GM12878 (cell line): ENCODE measurements at places on chromosomes 3 and 15. TPM values are rescaled to one million over a fixed set of nuclear protein-coding genes. Genes with fewer than 3 reads are reported as not detected.

The SGO1 gene
- polyA plus RNA-seq: 45.9 and 46.2 TPM in 2 replicates

The PARP14 gene
- polyA plus RNA-seq: 36.2 and 39.8 TPM in 2 replicates

The HDAC11 gene
- polyA plus RNA-seq: 0.09 and 0.13 TPM in 2 replicates

The ANKRD34C gene
- polyA plus RNA-seq: not detected in 2 replicates

The PIERCE2 gene
- 0.80 and 1.3 TPM in 2 replicates for polyA plus RNA-seq

The ATXN7 gene
- polyA plus RNA-seq: 0.36 and 1.2 TPM in 2 replicates

The KLF15 gene
- polyA plus RNA-seq: not detected in 2 replicates

The AADAC gene
- not detected in 2 replicates for polyA plus RNA-seq

The LDHAL6B gene
- polyA plus RNA-seq: 0.20 and 0.66 TPM in 2 replicates

The AGTR1 gene
- 0.15 TPM in 1 of 2 replicates, not detected in the other for polyA plus RNA-seq

The TPM1 gene
- 3.4 and 4.1 TPM in 2 replicates for polyA plus RNA-seq

The APH1B gene
- polyA plus RNA-seq: 17.0 and 20.8 TPM in 2 replicates

The CHDH gene
- 2.0 and 3.4 TPM in 2 replicates for polyA plus RNA-seq

The COPS2 gene
- polyA plus RNA-seq: 50.9 and 51.7 TPM in 2 replicates
